Activated CD4-positive, alpha-beta memory T cell treated with anti-CD3 and anti-CD28 coated beads, Interleukin-2, amount 10 ng/mL, durations not matched to agents 7 days and 5 days (primary cell): ENCODE measurements at places on chromosomes 7 and 10. TPM values are rescaled to one million over a fixed set of nuclear protein-coding genes. Genes with fewer than 3 reads are reported as not detected.

GRCh38 chr7:135169964-135170273, 588 bp downstream of the CYREN start:
- peak overlapping the region; percentile 87 for H3K4me3 ChIP-seq
- H3K27me3 ChIP-seq = no peaks in the 10 kb centered on the region
- peaks cover 51% of the 10 kb centered on the region for H3K4me1 ChIP-seq
- no peak for DNase-seq

DNA sequence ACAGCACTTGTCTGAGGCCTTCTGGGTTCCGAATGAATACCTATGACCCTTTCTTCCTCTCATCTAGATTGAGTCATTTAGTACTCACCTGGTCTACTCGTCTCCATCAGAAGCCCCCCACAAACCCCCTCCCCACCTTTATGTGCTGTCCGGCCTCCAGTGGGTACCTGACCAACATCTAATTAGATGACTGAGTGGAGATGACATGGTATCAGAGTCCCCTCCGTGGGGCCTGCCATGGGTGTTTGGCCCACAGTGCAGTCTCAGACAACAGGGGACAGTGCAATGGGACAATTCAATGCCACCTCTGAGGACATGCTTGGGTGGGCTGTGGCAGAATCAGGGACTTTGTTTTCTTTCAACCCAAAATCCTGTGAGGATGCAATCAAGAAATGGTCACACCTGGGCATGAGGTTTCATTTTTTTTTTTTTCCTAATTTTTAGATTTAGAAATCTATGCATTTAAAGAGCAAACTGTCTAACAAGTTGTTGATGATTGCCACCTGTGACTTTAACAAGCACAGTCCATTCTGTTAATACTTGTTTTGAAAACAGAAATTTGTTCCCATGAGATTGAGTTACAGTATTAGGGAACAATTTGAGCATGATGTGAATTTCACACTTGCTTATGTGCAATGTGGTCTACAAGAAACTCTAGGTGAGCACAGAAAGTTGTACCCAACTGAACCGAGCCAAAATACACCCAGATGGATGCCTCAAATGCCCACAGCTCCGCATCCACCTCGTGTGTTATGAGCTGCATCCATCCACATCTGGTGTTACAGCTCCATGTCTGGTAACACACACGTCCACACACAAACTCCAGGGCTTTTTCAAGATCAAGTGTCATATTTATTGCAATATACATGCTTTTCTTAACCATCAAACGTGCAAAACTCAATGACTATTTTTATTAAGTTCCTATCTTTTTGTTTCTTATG, 27.5 kb downstream of the GPRIN2 start:
- H3K27me3 ChIP-seq = peaks cover 2% of the 10 kb centered on the region
- H3K27ac ChIP-seq = no peak overlapping the region
- no peak overlapping the region for H3K4me3 ChIP-seq
- no peak for DNase-seq

DNA sequence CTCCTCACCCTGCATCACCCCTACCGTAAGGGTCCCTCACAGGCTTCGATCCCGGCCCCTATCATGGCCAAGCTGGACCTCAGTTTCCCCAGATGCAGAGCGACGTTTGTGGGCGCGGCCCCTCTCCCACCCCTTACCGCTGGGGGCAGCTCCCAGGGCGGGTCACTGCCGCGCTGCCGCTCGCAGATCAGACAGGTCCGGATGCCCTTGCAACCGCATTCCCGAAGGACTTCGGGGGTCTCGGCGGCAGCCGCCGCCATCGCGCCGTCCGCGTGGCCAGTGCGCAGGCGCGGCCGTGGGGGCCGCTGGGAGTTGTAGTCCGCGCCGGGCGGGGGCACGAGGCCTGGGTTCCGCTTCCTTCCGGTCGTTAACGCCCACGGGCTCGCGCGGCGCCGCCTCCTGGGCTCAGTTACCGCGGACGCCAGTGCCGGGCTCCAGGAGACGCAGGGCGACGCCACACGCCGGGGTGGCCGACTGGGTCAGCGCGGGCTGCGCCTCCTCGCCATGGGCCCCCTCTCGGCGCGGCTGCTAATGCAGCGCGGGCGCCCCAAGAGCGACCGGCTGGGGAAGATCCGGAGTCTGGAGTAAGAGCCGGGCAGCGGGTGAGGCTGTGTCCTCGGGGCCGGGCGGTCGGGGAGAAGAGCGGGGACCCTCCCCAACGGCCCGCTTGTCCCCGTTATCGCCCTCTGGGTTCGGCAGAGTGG, at the start of the genes ALKBH4 and LRWD1:
ALKBH4 (minus strand) TSS at position 287 of the 704 bp plus-strand sequence; CDS start at position 260, 27 bp downstream.
LRWD1 (plus strand) TSS at position 408 of the 704 bp plus-strand sequence; CDS start at position 505, 97 bp downstream.
- H3K27ac ChIP-seq = peak within 1 kb of the TSS; percentile 80
- peaks cover 9% of the 10 kb centered on the region for H3K36me3 ChIP-seq
- H3K27me3 ChIP-seq = no peaks in the 10 kb centered on the region
- DNase-seq = peak; percentile 94

DNA sequence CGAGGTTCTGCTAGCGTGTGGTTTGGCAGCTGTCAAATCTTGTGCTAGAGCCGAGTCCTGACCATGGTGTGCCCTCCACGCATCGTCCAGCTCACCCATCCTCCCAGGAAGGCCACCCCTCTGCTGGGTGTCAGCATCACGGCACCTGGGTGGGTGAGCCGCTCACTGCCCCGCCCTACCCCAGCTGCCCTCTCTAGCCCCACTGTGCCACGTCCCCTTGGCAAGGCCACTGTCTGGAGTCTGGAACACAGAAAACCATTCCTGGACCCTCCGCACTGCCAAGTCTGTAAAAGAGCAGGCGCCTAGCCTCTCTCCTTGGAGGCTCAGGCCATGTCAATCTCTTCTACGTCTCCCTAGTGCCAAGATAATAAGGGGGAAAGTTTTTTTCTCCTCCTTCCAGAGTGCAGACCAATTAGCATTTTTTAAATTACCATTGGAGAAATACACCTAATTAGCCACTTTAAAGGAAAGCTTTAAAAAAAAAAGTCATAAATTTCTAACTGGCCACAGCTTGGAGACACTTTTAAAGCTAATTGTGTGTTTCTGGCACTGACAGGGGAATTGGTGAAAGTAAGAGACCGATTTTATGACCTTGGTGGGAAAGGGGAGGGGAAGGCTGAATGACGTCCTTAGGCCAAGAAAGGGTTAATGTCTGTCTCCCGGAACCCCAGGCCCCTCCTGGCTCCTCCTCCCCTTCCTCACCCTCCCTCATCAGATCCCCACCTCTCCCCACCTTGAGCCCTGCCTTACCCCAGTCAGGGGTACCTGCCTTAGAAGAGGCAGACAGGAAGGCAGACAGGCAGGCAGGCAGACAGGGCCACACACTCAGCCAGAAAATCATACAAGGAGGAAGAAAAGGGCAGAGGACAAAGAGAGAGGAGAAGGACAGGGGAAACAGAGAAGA, 151.2 kb downstream of the PLXNA4 start:
- H3K36me3 ChIP-seq = peaks cover 14% of the 10 kb centered on the region
- peaks cover 26% of the 10 kb centered on the region for H3K27me3 ChIP-seq
- H3K4me1 ChIP-seq = peaks cover 22% of the 10 kb centered on the region
- DNase-seq = no peak

DNA sequence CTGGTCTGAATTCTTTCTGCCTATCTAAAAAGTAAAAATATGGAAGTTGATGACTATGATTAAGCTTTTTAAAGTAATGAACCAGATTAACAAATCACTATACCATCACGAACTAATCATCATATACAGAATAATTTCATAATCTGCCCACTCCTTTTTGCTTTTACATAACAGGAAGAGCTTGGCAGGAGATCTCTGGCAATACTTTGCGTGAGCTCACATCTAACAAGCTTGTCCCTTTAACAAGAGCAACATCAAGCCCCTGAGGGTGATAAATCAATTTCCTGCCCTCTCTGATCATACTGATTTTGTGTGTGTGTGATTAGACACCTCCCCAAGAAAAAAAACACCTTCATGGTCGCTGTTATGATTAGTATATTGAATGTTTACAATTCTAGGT, 143.5 kb upstream of the ASAH2 start:
- H3K4me1 ChIP-seq = peaks cover 46% of the 10 kb centered on the region
- no peaks in the 10 kb centered on the region for H3K27me3 ChIP-seq
- H3K27ac ChIP-seq = no peak overlapping the region
- peaks cover 14% of the 10 kb centered on the region for H3K36me3 ChIP-seq
- no peak overlapping the region for H3K4me3 ChIP-seq
- DNase-seq = no peak

- H3K27ac ChIP-seq = no peak overlapping the region
- no peak for DNase-seq
- no peaks in the 10 kb centered on the region for H3K27me3 ChIP-seq
- peaks cover 22% of the 10 kb centered on the region for H3K36me3 ChIP-seq
- no peak overlapping the region for H3K4me3 ChIP-seq
These were observed 65.5 kb downstream of the MLLT10 start for GRCh38 chr10:21599582-21599981.

DNA sequence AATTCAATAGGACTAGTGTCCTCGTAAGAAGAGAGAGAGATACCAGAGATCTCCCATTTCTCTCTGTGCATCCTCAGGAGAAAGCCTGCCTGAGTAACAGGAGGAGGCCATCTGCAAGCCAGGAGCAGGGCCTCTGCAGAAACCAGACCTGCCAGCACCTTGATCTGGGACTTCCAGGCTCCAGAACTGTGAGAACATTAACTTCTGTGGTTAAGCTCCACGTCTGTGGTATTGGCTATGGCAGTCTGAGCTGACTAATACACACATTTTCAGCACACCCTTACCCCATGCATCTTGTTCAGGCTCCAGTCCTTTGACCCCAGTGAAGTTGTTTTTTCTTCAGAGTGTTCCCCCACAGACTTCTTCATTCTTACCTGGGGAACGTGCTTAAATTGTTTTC, 3.1 kb upstream of the CRTAC1 start:
- peaks cover 77% of the 10 kb centered on the region for H3K27me3 ChIP-seq
- H3K36me3 ChIP-seq = no peaks in the 10 kb centered on the region
- no peak overlapping the region for H3K4me3 ChIP-seq
- no peak overlapping the region for H3K27ac ChIP-seq

DNA sequence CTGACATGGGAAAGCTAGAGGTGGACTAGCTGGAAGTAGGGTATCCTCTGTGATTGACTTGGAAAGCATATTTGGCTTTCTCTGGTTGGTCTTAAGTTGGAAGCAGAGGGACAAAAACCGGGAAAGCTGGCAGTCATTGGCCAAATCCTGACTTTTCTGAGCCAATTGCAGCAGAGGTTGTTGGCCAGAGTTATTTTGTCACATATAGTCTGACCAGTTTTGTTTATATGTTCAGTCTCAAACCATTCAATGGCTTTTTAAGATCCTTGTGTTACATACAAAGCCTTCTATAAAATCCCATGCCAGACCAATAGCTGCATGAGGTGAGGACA, 6.3 kb downstream of the CFAP69 start:
- DNase-seq = no peak
- peaks cover 30% of the 10 kb centered on the region for H3K27me3 ChIP-seq
- H3K36me3 ChIP-seq = no peaks in the 10 kb centered on the region
- H3K4me1 ChIP-seq = no peaks in the 10 kb centered on the region
- H3K27ac ChIP-seq = no peak overlapping the region
- no peak overlapping the region for H3K4me3 ChIP-seq

DNA sequence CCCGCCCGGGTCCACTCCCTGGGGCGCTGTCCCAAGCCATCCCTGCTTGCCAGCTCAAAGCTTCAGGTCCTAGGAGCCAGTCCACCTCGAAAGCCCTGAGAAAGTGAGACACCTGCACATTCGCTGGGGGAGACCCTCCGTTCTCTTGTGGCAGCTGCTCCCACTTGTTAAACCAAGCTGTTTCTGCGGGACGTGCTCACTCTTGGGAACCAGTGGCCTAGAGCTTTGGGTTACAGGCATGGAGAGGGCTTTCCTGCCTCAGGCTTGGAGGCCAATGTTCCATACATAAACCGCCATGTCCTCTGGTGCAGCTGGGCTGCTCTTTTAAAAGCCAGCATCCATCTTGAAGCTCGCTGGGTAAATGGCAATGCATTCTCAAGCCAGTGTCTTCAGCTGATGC, 19.9 kb upstream of the TTYH3 start:
- no peak overlapping the region for H3K27ac ChIP-seq
- no peak for DNase-seq
- no peaks in the 10 kb centered on the region for H3K36me3 ChIP-seq

- H3K4me1 ChIP-seq = peaks cover 18% of the 10 kb centered on the region
- H3K27me3 ChIP-seq = peaks cover 5% of the 10 kb centered on the region
- DNase-seq = no peak
- peak overlapping the region; percentile 76 for H3K4me3 ChIP-seq
These were observed 537 bp upstream of the MRPS24 start for GRCh38 chr7:43869867-43870240.

- peaks cover 55% of the 10 kb centered on the region for H3K27me3 ChIP-seq
- H3K4me1 ChIP-seq = peaks cover 31% of the 10 kb centered on the region
- H3K36me3 ChIP-seq = no peaks in the 10 kb centered on the region
- H3K27ac ChIP-seq = no peak overlapping the region
- DNase-seq = no peak
These were observed 1.5 kb downstream of the PDLIM1 start for GRCh38 chr10:95289003-95289920.

- H3K27me3 ChIP-seq = peaks cover 7% of the 10 kb centered on the region
- no peak overlapping the region for H3K27ac ChIP-seq
- H3K4me1 ChIP-seq = no peaks in the 10 kb centered on the region
- no peak overlapping the region for H3K4me3 ChIP-seq
These were observed 92.4 kb upstream of the BTBD16 start for GRCh38 chr10:122178655-122179054.

DNA sequence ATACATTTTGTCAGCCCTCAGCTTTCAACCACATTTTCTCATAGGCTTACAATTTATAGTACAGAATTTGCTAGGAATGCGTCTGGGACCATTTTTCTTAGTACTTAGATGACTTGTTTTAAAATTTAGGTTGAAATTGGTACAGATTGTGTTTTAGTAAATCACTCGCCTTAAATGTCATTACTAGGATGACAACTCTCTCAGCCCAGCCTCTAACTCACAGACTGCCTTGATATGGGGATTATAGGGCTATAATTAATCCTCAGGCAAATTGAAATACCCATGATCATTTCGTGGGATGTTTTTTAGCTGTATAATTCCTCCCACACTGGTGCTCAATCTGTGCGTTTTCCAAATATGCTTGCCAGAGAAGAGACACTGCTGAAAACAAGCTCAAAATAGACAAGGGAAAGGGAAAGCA, 299.7 kb upstream of the AKR1E2 start:
- H3K27ac ChIP-seq = no peak overlapping the region
- peaks cover 3% of the 10 kb centered on the region for H3K27me3 ChIP-seq
- no peak for DNase-seq
- no peaks in the 10 kb centered on the region for H3K4me1 ChIP-seq

GRCh38 chr7:158133515-158134271, 453.9 kb downstream of the PTPRN2 start:
- DNase-seq = no peak
- no peak overlapping the region for H3K4me3 ChIP-seq
- no peaks in the 10 kb centered on the region for H3K4me1 ChIP-seq
- no peak overlapping the region for H3K27ac ChIP-seq

LBX1 gene
- not detected for total RNA-seq

PLAU gene
- total RNA-seq = 5.3 TPM

H2BK1 gene
- not detected for total RNA-seq

TMEM176A gene
- total RNA-seq = not detected

FFAR4 gene
- total RNA-seq = not detected

TMEM26 gene
- total RNA-seq = not detected

STEAP1B gene
- total RNA-seq = 0.33 TPM

AMPH gene
- not detected for total RNA-seq

ETV1 gene
- 3.4 TPM for total RNA-seq

JAKMIP3 gene
- total RNA-seq = 0.83 TPM

SPDYE11 gene
- total RNA-seq = not detected

SEMA3A gene
- total RNA-seq = 0.38 TPM

DNAJC30 gene
- total RNA-seq = 5.9 TPM

CC2D2B gene
- 0.40 TPM for total RNA-seq
